ENCODE measurements at places on chromosomes 12 and 14.

GRCh38 chr14:65103150-65103760, 938 bp upstream of the MAX start:
- DNase-seq, result no peak

DNA sequence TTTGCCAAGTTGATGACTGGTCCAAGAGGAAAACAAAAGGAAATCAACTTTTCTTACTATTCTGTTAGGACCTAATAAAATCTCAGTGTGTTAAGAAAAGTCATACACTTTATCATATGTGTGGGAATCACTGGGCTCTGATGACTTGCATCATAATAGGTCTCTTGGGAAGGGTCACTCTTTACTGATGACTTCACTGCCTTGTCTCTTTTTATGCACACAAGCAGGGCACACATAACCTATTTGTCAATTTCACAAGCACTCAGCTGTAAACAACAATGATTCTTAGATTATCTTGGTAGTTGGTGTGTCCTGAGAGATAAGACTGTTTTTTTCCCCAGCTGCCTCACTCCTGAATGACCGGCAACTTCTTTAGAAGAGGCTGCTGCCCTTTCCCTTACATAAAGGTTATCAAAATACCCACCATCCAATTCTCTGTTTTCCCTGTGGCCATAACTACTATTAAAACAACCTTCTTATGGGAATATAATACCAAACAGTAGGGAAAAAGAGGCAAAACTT, 50.9 kb upstream of the INSM2 start:
- no peak for DNase-seq

GRCh38 chr14:69325646-69326265, 65.8 kb downstream of the GALNT16 start:
- no peak for DNase-seq

DNA sequence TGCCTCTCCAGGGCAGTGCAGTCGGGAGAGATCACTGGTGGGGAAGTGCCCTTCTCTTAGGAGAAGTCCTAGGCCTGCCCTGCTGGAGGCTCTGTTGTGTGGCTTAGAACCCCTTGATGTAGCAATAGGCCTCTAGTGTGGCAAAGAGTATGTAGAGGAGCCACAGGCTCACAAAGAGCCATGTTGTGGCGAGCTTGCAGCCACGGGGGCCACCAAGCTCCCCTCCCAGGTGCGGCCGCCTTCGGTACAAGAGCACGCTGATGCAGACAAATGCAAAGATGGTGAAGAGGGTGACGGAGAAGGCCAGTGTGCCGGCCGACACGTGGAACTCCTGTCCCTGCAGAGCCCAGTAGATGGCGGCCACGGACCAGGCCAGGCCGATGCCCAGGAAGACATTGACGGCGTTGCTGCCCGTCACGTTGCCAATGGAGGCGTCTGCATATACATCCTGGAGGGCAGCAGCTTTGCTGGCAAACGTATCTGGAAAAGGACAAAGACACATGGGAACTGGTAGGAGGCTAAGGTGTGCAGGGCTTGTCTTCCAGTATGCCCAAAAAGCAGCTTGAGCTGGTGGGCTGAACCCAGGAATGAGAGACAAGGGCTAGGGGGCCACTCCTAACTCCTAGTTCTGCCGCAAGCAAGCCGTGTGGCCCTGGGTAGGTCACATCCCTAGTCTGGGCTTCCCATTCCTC, 142.8 kb downstream of the SLC8A3 start:
- DNase-seq, result no peak

DNA sequence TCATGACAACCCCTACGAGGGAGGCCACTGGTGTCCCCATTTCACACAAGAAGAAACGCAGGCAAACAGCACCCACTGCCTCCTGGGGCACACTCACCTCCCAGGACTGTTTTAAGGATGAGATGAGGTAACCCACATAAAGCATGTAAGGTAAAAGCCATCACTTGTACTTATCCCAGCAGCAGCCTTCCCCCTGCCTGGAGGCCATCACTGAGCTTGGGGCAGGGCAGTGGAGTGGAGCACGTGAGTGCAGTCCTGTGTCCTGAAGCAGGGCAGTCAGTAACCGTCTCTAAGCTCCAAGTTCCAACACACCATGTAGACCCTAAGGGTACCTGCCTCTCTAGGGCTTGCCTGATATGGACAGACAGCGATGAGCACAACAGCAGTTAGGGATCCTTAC, 1.7 kb downstream of the POLE start:
- no peak for DNase-seq

Measured in muscle of arm (tissue), 14 donors.